ENCODE measurements at places on chromosomes 2 and 18.

- no peak for DNase-seq
Observed at GRCh38 chr2:172813314-172813888, 77.8 kb downstream of the RAPGEF4 start.

DNA sequence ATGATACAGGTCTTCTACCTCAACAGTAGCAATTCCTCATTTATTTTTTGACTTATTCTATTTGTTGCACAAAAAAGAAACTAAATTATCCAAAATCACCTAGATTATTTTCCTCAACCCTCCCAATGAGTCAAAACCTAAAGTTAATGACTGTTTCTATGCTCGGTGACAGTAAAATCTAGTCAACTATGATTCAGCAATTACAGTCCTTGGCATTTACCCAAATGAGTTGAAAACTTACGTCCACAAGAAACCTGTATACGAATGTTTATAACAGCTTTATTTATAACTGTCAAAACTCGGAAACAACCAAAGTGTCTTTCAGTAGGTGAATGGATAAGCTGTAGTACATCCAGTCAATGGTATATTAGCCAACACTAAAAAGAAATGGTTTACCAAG lies 439.3 kb downstream of the CBLN2 start:
- no peak for DNase-seq

DNA sequence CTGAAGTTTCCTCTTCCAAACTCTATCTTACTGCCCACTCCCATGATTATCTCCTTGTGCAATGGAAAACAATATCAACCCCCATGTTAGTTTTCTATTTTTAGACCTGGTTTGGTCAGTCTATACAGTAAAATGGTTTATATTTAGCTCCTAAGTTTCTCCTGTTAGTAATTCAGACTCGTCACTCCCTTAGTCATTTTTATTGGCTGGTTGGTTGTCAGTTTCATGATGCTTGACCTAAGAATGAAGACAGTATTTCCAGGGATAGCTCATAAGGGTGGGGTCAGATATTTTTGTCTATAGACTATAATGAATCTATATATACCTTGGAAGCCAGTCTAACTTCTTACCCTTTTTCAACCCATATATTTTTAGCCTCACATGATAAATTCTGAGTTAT lies 61.4 kb upstream of the NEUROD1 start:
- DNase-seq: no peak

DNA sequence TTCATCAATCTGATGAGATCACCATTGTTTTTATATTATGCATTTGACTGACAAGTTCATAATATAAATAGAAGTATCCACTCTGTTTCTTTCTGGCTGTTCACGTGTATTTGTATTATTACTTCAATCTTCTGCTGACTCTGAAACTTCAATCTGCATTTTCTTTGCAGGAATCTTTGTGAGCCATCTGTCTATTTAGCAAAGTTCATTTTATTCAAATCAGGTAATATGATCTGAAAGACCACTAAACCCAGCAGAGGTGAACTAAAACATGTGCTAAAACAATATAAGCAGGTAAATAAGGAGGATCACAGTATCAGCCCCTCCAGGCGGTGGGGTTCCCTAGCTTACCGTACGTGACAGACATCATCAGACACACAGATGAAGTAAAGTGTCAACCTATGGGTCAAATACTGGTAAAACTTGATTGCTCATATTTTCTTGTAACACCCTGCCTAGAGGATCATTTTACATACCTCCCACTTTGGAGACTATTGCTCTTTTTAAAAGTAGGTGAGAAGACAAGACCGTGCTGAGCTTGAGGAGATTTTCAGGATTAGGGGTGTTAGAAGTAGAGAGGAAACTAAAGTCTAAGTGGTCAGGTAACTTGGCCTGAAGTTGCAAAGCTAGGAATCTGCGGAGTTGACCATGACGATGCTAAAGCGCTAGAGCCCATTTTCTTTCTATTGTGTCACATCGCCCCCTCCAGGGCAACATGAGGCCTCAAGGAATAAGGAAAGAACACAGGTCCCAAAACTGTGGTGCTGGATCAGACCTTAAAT lies 9.0 kb downstream of the DTNB start:
- no peak for DNase-seq

Data from KBM-7 (cell line).